ENCODE measurements at places on chromosomes 3 and 15. TPM values are rescaled to one million over a fixed set of nuclear protein-coding genes. Genes with fewer than 3 reads are reported as not detected.

The ZPLD1 gene
- total RNA-seq: 1.1 TPM

GRCh38 chr15:96363707-96364106 lies 33.2 kb downstream of the NR2F2 start:
- no peak for DNase-seq

The KBTBD13 gene
- not detected for total RNA-seq

DNA sequence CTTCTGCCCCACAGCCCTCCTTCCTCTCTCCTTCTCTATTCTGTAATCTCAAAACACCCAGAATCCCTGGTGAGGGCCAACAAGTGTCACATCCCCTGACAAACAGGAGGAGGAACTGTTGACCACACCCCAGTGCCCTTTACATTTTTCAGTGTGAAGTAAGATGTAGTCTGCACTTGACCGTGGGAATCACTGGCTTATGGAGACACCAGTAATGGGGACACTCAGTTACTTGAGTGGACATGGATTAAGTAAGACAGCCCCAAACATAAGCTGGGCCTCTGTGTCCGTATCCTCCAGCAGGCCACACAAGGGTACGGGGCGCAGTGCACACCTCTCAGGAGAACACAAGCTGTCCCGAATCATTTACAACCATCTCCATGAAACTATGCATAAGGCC lies 28.4 kb upstream of the LIMD1 start:
- DNase-seq: no peak

DNA sequence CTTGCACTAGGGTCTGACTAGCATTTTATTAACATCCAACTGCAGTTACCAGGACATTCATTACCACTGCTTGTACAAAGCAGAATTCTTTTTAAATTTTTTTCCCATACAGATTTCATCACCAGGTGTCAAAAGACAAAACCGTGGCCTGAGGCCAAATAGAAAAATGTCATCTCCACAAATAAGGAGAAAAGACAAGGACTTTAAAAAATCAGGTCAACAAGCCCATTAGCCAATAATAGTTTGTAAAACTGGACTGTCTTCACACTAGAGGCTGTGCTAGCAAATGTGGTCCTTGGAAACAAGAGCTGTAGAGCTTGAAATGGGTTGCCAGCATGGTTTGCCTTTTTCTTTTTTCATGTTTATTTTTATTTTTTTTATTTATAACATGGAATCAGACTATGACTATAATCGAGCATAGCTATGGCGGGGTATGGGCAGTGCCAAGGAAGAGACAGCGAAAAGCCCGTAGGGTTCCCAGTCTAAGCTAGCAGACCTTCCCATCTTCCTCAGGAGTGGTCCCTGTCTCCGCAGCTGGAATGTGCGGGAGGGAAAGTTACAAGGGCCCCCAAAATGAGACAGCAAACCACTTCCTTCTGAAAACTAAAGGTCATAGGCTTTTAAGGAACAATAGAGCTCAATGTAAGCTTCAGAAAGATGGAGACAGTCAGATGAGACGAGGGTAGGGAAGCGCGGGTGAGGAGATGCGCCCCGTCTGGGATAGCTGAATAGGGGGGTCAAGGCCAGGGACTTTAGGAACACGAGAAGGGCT lies 1.5 kb downstream of the PTPN9 start:
- peak; percentile 23 for DNase-seq

The GMPPB gene
- 40.1 TPM for total RNA-seq

DNA sequence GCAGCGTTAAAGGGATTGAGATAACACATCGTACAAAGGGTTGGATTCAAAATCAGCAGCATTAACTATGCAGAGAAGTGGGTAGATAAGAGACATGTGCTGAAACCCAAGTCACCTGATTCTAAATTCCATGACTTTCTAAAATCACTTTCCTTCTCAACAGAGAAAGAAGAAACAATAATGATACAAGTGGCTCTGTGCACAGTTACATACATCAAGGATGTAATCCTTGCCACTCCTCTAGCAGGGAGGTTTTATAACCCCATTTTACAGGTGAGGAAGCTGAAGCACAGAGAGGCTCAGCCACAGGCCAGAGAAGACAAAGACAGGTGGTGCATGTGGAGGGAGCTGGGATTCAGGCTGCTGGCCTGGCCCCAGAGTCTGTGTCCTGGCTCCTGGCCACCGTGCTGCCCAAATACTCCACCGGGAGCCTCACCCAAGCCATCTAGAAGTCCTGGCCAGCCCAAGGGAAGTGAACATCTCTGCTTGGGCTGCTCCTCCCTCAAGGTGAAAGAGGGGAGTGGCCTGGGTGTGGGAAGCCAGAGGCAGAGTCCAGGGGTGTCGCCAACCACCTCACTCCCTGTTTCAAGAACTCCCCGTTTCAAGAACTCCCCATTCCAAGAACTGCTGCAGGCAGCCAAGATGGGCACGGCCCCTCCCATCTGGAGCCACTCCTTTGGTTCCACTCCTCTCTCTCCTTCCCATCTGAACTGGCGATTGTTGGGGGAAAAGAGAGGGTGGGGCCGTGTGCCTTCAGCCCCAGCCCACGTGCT lies 147.1 kb downstream of the NUP210 start:
- no peak for DNase-seq

DNA sequence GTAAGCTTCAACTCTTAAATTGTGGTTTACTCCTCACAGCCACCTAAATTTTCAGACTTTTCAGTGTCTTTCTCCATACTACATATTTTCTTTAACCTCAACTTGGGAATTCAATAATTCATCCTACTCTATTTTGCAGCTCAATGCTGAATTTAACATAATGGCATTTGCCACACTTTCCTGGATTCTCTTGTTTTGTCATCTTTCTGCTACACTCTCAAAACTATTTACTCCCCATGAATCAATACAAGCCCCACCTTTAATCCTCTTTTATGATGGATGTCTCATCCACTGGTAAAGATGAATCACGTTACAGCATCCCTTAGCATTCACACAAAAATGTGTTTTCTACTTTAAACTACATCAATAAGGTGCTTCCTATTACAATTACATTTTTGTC lies 19.6 kb upstream of the CHMP2B start:
- peak; percentile 51 for DNase-seq

DNA sequence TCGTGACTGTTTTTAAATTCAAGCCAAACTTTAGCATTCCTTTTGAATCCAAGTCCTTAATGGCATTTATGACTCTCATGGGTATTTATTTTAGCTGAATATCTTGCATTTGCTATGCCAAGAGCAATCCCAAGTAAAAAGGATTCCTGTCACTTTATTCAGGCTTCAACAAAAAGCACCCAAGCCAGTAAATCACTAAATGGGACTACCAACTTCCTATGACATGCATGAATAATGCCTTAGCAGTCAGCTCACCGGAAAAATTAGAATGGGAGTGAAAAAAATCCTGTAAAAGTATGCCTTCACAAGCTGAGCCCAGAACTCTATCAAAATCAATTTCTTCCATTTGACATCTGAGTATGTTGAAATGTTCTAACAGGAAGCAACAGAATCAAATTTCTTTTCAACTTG lies 1297.9 kb downstream of the ROBO2 start:
- DNase-seq: no peak

- DNase-seq: no peak
Measured at GRCh38 chr3:160474416-160474838, 24.8 kb upstream of the TRIM59 start.

DNA sequence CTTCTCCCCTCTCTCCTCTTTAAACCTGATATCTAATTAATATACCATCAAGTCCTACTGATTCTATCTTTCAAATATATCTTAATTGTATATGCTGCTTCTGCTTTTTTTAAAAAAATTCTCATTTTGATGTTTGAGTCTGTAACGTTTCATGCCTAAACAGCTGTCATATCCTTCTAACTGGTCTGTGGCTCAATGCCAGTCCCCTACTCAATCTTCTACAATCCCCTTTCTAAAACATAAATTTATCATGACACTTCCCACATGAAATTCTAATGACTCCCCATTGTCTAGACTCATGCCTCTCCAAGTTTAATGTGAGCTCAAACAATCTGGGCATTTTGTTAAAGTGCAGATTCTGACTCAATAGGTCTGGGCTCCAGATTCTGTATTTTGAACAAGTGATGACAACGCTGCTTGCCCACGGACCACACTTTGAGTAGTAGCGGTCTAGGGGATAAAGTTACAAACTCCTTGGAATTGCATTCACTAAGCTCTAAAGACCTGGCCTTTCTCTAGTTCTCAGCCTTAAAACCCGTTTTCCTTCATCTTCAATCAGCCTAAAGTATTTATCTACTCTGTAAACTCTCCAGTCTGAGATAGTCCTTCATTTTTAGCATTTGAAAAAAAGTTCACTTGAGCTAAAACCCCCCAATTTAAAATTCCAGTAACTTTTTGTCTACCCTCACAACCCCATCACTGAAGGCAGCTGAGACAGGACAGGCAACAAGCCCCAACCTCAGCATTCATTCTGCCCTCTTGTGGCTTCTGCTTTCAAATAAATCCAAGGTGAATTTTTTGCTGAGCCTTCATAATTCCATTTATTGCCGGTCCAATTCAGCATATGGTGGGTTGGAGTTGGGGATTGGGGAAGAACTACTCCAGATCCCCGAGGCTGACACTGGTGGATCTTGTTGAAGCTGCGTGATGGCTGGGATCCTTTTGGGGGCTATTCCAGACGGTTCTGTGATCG lies 88.1 kb upstream of the THRB start:
- peak; percentile 34 for DNase-seq

- no peak for DNase-seq
Measured at GRCh38 chr15:96344060-96344705, 13.7 kb downstream of the NR2F2 start.

- DNase-seq: peak; percentile 84
Measured at GRCh38 chr3:62562017-62562416, 188.7 kb upstream of the FEZF2 start.

DNA sequence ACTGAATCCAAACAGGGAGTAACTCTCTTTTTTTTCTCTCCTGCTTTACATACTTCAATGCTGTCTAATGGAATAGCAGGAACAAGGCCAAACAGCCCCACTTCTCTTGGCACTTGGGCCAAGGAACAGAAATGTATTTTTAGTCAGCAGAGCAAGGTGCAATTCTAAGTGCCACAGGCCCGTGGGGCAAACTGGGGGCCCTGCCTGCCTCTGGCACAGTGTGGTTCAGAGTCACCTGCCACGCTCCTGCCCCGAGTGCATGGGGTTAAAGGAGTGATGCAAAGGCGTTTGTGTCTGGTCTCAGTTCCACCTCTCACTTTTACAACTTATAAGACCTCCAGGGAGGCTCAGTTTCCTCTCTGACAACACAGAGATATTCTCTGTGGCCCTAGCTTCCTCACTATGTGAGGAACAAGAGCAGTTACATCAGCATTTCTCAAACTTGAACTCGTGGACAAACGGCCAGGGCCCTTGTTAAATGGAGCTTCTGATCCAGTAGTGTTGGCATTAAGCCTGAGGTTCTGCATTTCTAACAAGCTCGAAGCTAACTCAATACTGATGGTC lies 51.3 kb downstream of the LRIG1 start:
- no peak for DNase-seq

GRCh38 chr3:192858849-192859585 lies 58.6 kb downstream of the MB21D2 start:
- no peak for DNase-seq

Data from LHCN-M2 (cell line).